ENCODE measurements at places on chromosomes 2 and 18. TPM values are rescaled to one million over a fixed set of nuclear protein-coding genes. Genes with fewer than 3 reads are reported as not detected.

The DNAH6 gene
- total RNA-seq: 1.2 TPM

The ASXL3 gene
- total RNA-seq: 1.7 TPM

The ACKR3 gene
- total RNA-seq: 10.1 TPM

The IL1B gene
- 1.6 TPM for total RNA-seq

The VWA3B gene
- 3.2 TPM for total RNA-seq

The FAM228A gene
- not detected for total RNA-seq

The ST3GAL5 gene
- 2.6 TPM for total RNA-seq

The RESP18 gene
- total RNA-seq: not detected
